Amniotic epithelial cell (primary cell): ENCODE measurements at places on chromosomes 3 and 15.
A peak's percentile ranks its signal among the peaks of the same experiment; 100 is the strongest.

GRCh38 chr15:36053746-36054145 lies 507.8 kb upstream of the DPH6 start:
- DNase-seq: peak; percentile 8

GRCh38 chr15:88098361-88098760 lies 158.2 kb downstream of the NTRK3 start:
- DNase-seq: peak; percentile 12

DNA sequence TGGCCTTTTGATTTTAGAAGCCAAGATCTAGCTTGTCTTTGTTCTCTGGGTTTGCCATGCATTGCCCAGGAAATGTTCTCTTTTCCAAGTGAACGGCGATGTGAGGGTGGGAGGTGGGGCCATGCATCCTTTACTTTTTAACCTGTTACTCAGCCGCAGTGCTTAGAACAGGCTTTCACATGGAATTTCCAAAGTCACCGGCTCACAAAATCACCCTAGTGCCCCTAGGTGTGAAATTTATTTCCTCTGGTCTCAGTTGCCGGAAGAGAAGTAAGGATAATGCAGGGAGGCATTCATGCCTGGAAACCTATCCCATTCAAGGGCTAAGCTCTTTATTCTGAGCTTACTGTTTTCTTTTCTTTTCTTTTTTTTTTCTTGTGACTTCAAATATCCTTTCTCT lies 93.2 kb downstream of the CACNA2D3 start:
- DNase-seq: no peak

- DNase-seq: no peak
Measured at GRCh38 chr3:148318240-148318639, 379.5 kb upstream of the AGTR1 start.

DNA sequence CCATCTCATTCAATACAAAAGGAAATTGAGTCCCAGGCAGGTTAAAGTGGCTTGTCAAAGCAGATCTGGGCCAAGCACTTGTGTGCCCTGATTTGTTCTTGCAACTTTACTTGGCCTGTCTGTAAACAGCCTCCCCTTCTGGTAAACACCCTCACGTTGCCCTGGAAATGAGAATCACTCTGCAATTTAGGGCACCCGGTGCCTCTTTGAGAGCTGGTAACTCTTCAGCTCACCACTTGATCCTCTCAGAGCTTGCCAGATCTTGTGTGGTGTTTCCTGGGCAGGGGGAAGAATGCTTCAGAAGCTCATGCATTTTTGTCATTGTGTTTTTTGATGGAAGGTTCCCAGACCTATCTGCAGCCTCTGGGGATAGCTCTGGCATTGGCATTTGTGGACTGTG lies 11.3 kb downstream of the MED12L start:
- no peak for DNase-seq

GRCh38 chr3:150443331-150443741 lies 35.2 kb downstream of the TSC22D2 start:
- DNase-seq: peak; percentile 49
